ENCODE measurements at places on chromosomes 13 and 19.

DNA sequence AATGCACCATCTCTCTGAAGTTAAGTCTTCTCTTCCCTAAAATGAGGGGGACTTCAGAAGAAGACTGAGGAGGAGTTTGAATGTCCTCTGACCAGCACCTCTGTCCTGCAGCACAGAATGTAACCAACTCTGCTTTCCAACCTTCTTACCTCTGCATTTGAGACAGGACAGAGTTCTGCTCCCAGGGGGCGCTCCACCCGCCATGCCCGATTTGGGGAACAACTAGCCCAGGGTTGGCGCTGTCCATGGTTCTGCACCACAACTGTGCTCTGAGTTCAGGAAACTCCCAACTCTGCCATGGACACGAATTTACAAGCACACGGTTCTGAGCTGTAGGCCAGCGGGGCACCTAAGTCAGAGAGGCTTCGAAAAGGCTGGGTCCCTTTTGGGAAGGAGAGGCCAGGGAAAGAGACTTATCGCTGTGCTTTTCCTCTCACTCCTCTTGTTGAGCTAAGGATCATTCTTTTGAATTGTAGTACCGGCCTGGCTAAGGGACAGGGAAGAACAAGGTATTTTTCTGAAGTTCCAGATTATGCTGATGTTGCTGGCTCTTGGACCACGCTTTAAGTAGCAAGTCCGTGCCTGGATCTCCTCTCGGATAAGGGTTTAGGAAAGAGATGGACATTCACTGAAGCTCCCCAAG, 22.2 kb downstream of the SIGLEC5 start:
- peak; percentile 47 for DNase-seq
- no peak overlapping the region for H3K27ac ChIP-seq
- no peaks in the 10 kb centered on the region for H3K4me1 ChIP-seq
- H3K4me3 ChIP-seq, result no peak overlapping the region

DNA sequence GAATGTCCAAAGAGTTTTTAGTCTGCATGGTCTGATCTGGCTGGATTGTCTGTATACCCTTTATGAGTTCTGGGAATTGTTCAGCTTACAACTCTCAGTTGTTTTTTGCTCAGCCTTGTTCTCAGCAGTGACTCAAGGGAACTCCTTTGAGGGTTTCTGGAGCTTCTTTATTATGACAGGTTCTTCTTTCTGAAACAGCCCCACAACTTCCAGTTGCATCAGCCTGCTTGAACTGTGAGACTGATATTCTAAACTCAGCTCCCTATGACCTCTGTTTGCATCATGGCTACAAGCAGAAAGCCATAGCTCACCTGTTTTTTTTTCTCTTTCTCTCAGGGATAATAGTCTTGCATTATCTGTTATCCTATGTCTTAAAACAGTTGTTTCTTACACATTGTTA, 85.0 kb downstream of the TDRD3 start:
- H3K27ac ChIP-seq, result no peak overlapping the region
- no peak overlapping the region for H3K4me3 ChIP-seq
- DNase-seq, result no peak
- H3K27me3 ChIP-seq, result no peaks in the 10 kb centered on the region
- peaks cover 17% of the 10 kb centered on the region for H3K36me3 ChIP-seq

- no peak overlapping the region for H3K4me3 ChIP-seq
- no peak for DNase-seq
- no peaks in the 10 kb centered on the region for H3K27me3 ChIP-seq
- no peaks in the 10 kb centered on the region for H3K36me3 ChIP-seq
- H3K4me1 ChIP-seq, result peaks cover 19% of the 10 kb centered on the region
Measured at GRCh38 chr13:97254816-97255215, 32.7 kb downstream of the MBNL2 start.

DNA sequence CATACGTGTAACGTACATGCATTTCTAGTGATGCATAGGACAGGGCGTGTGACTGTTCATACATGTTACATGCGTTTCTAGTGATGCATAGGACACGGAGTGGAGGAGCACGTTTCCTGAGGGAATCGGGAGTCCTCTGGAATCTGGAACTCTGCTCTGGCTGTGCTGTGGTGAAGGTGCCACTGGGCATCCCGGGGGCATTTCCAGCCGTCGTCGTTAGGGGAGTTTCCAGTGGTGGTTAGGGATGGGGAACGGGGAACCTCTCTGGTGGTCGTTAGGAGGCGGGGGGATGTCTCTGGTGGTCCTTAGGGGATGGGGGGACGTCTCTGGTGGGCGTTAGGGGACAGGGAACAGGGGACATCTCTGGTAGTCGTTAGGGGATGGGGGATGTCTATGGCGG, 209.6 kb upstream of the SOX1 start:
- no peaks in the 10 kb centered on the region for H3K4me1 ChIP-seq
- H3K36me3 ChIP-seq, result no peaks in the 10 kb centered on the region
- no peaks in the 10 kb centered on the region for H3K27me3 ChIP-seq
- no peak for DNase-seq
- no peak overlapping the region for H3K27ac ChIP-seq

GRCh38 chr13:46211116-46211482, 629 bp upstream of the LRRC63 start:
- peak overlapping the region; percentile 61 for H3K4me3 ChIP-seq
- H3K27me3 ChIP-seq, result no peaks in the 10 kb centered on the region

GRCh38 chr13:30841154-30841553, 64.9 kb upstream of the MEDAG start:
- no peak overlapping the region for H3K4me3 ChIP-seq
- H3K36me3 ChIP-seq, result no peaks in the 10 kb centered on the region
- no peak for DNase-seq
- H3K27ac ChIP-seq, result no peak overlapping the region

GRCh38 chr13:28579322-28579721, 79.6 kb upstream of the POMP start:
- no peaks in the 10 kb centered on the region for H3K27me3 ChIP-seq
- H3K36me3 ChIP-seq, result no peaks in the 10 kb centered on the region
- H3K4me3 ChIP-seq, result no peak overlapping the region
- no peak for DNase-seq
- no peaks in the 10 kb centered on the region for H3K4me1 ChIP-seq

- no peak overlapping the region for H3K27ac ChIP-seq
- H3K36me3 ChIP-seq, result peaks cover 18% of the 10 kb centered on the region
- H3K4me1 ChIP-seq, result no peaks in the 10 kb centered on the region
- no peaks in the 10 kb centered on the region for H3K27me3 ChIP-seq
Measured at GRCh38 chr13:32415019-32415418, 12.9 kb downstream of the N4BP2L1 start.

- DNase-seq, result no peak
- no peak overlapping the region for H3K4me3 ChIP-seq
- no peaks in the 10 kb centered on the region for H3K36me3 ChIP-seq
- no peaks in the 10 kb centered on the region for H3K4me1 ChIP-seq
- H3K27me3 ChIP-seq, result no peaks in the 10 kb centered on the region
- no peak overlapping the region for H3K27ac ChIP-seq
Measured at GRCh38 chr13:83794583-83794982, 87.7 kb downstream of the SLITRK1 start.

- no peaks in the 10 kb centered on the region for H3K4me1 ChIP-seq
- H3K27me3 ChIP-seq, result no peaks in the 10 kb centered on the region
- no peaks in the 10 kb centered on the region for H3K36me3 ChIP-seq
Measured at GRCh38 chr13:78409172-78409571, 194.2 kb downstream of the POU4F1 start.

DNA sequence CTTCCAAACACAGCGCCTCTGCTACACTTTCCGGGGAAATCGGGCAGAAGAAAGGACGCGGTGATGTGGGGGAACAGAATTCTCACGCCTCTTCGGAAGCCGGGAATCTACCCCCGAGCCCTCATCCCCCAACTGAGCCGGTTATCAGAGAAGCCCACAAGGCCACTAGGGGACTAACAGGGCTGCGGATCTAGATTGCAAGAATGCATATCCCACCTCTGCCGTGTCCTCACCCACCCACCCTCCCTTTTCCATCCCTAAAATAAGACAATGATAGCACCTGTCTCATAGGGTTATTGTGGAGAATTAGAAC, 1.1 kb downstream of the IGFLR1 start:
- DNase-seq, result no peak
- H3K4me3 ChIP-seq, result peak overlapping the region; percentile 91
- H3K36me3 ChIP-seq, result peaks cover 31% of the 10 kb centered on the region
- H3K27ac ChIP-seq, result peak overlapping the region; percentile 92
- no peaks in the 10 kb centered on the region for H3K27me3 ChIP-seq

- no peak overlapping the region for H3K4me3 ChIP-seq
- peaks cover 90% of the 10 kb centered on the region for H3K4me1 ChIP-seq
- peaks cover 6% of the 10 kb centered on the region for H3K36me3 ChIP-seq
- H3K27ac ChIP-seq, result peak overlapping the region; percentile 28
- no peaks in the 10 kb centered on the region for H3K27me3 ChIP-seq
Measured at GRCh38 chr19:18480006-18480691, 41.7 kb downstream of the ELL start.

- no peak overlapping the region for H3K27ac ChIP-seq
- no peak overlapping the region for H3K4me3 ChIP-seq
- H3K27me3 ChIP-seq, result no peaks in the 10 kb centered on the region
- no peak for DNase-seq
- no peaks in the 10 kb centered on the region for H3K36me3 ChIP-seq
Measured at GRCh38 chr13:88800505-88800904, 1129.3 kb downstream of the SLITRK5 start.

DNA sequence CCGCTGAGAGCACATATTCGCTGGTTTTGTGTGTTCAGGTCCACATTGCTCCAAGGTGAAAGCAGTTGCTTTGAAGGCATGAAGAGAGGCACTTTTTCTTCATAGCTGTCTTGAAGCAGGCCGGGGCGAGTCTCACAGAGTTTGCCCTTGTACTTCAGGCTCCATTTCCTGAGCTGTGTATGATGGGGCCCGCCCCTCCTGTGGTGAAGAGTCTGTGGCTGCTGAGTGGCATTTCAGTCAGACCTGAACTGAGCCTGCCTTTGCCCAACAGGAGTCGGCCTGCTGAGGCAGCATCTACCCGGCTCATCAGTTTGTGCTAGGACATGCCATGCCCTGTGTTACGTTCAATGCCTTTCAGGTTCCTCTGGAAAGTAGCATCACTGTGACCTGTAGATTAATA, 44.4 kb upstream of the C1QTNF9 start:
- H3K27ac ChIP-seq, result peak overlapping the region; percentile 81
- H3K27me3 ChIP-seq, result no peaks in the 10 kb centered on the region
- peak overlapping the region; percentile 26 for H3K4me3 ChIP-seq
- peak; percentile 71 for DNase-seq

DNA sequence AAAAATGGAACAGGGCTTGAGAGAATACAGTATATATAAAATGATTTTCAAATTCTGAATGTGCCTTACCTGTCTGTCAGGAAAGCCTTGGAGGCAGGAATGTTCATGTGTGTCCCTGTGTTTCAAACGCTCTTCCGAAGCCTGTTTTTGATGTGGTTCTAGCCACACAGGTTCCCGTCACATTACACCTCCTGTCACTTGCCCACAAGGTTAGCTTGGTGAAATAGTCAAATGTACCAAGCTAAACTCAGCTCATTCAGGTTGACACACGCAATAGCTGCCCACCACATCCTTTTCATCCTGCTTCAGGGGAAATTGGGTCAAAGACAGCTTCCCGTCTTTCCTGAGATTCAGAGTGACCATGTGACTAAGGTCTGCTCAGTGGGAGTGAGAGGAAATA, 574.0 kb downstream of the EFNB2 start:
- no peaks in the 10 kb centered on the region for H3K36me3 ChIP-seq
- H3K4me3 ChIP-seq, result no peak overlapping the region
- no peaks in the 10 kb centered on the region for H3K4me1 ChIP-seq
- no peak for DNase-seq

GRCh38 chr19:28908941-28909340, 304.0 kb downstream of the UQCRFS1 start:
- no peak overlapping the region for H3K27ac ChIP-seq
- no peaks in the 10 kb centered on the region for H3K4me1 ChIP-seq
- no peaks in the 10 kb centered on the region for H3K27me3 ChIP-seq
- H3K4me3 ChIP-seq, result no peak overlapping the region
- no peak for DNase-seq
- H3K36me3 ChIP-seq, result no peaks in the 10 kb centered on the region

DNA sequence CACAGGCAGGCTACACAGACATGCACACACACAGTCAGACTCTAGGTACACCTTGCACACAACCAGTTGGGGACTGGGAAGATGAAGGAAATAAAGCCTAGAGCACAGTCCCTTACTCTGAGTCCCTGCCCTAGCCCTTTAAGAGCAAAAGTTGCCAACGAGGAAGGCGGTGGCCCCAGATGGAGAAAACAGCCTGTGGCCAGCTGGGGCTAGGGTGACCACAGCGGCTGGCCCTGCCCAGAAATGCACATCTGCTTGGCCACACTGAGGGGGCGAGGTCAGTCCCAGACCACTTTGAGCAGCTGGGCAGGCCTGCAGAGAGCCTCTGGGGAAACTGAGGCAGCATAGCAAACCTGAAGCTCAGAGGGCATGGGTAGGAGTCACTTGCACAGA, 52.3 kb downstream of the PTPRS start:
- H3K4me1 ChIP-seq, result peaks cover 13% of the 10 kb centered on the region
- no peak overlapping the region for H3K4me3 ChIP-seq
- H3K36me3 ChIP-seq, result no peaks in the 10 kb centered on the region

GRCh38 chr19:45099467-45100191, 6.7 kb downstream of the PPP1R37 start:
- no peak overlapping the region for H3K4me3 ChIP-seq
- H3K4me1 ChIP-seq, result peaks cover 71% of the 10 kb centered on the region
- peaks cover 8% of the 10 kb centered on the region for H3K36me3 ChIP-seq
- no peaks in the 10 kb centered on the region for H3K27me3 ChIP-seq
- no peak for DNase-seq

DNA sequence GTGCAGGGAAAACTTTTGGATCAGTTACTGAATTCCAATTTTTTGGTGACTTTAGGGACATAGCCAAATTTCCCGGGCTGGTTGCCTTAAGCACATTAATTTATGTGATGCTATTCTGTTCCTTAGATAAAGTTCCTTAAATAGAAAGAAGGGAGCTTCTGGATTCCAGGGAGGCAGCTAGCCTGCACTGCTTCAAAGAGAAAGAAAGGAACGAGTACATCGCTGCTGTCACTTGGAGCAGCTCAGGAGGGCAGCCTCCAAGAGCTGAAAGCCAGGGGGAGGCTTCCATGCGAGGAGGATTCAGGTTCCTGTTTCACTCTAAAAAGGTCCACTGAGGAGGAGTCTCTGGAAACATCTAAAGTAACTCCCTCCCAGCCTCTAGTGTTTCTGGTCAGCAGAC, 55.7 kb downstream of the FAM124A start:
- no peaks in the 10 kb centered on the region for H3K4me1 ChIP-seq
- DNase-seq, result no peak
- no peak overlapping the region for H3K27ac ChIP-seq
- H3K36me3 ChIP-seq, result no peaks in the 10 kb centered on the region
- H3K27me3 ChIP-seq, result no peaks in the 10 kb centered on the region

GRCh38 chr19:4097501-4097900, 26.4 kb downstream of the MAP2K2 start:
- H3K27me3 ChIP-seq, result no peaks in the 10 kb centered on the region
- peaks cover 4% of the 10 kb centered on the region for H3K4me1 ChIP-seq
- H3K27ac ChIP-seq, result no peak overlapping the region
- H3K4me3 ChIP-seq, result no peak overlapping the region
- no peak for DNase-seq
- peaks cover 54% of the 10 kb centered on the region for H3K36me3 ChIP-seq

- no peak for DNase-seq
- peaks cover 54% of the 10 kb centered on the region for H3K4me1 ChIP-seq
- peaks cover 11% of the 10 kb centered on the region for H3K27me3 ChIP-seq
- no peak overlapping the region for H3K27ac ChIP-seq
- peak overlapping the region; percentile 47 for H3K4me3 ChIP-seq
Measured at GRCh38 chr19:44845286-44845611, 848 bp upstream of the NECTIN2 start.

GRCh38 chr13:46401432-46401831, 14.4 kb upstream of the RUBCNL start:
- H3K36me3 ChIP-seq, result no peaks in the 10 kb centered on the region
- DNase-seq, result no peak
- no peaks in the 10 kb centered on the region for H3K4me1 ChIP-seq
- no peak overlapping the region for H3K4me3 ChIP-seq
- H3K27me3 ChIP-seq, result no peaks in the 10 kb centered on the region

GRCh38 chr13:27133889-27134288, 37.7 kb downstream of the USP12 start:
- no peaks in the 10 kb centered on the region for H3K27me3 ChIP-seq
- DNase-seq, result no peak
- H3K4me3 ChIP-seq, result no peak overlapping the region
- H3K27ac ChIP-seq, result no peak overlapping the region
- H3K4me1 ChIP-seq, result peaks cover 19% of the 10 kb centered on the region
- H3K36me3 ChIP-seq, result no peaks in the 10 kb centered on the region

Data from CD4-positive, alpha-beta T cell (primary cell).